ENCODE measurements at places on chromosomes 1 and 21.

- DNase-seq, result no peak
These were observed 38.4 kb upstream of the CDC42BPA start for GRCh38 chr1:227356620-227357146.

GRCh38 chr1:152348447-152348846, 11.4 kb downstream of the FLG2 start:
- DNase-seq, result no peak

GRCh38 chr1:28392027-28392652, 22.6 kb downstream of the PHACTR4 start:
- DNase-seq, result no peak

DNA sequence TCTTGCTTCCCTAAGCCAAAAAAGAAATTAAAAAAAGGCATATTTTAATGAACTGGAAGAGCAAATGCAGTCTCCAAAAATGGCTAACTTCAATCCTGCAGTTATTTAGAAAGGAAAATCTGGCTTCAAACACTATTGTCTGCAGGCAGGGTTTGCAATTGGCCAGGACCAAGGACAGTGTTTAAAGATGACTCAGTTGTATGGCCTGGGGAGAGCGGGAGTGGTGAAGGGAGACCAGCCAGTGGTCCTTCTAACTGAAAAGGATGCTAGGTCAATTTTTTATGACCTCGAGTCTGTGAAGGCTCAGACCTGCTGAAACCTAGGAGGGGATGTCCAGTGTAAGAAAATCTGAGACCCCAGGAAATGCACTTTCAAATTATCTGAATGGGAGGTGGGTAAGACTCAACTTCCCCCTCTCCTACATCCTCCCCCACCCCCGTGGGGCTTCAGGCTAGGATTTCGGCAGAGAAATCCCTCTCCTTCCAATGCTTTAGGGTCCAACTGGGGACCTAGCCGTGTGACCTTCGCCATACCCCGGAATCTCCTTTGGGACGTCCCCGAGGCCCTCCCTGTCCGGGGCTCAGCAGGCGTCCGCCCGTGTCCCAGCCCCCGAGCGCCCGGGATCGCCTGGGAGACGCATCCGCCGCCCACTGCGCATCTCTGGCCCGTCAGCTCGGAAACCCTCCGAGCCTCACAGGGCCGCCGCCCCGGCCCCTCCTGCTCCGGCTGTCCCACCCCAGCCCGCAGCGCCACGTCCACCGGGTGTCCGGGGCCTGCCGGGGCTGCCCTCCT, 602 bp upstream of the RIMKLA start:
- peak; percentile 3 for DNase-seq

GRCh38 chr1:16719571-16720350, 20.6 kb upstream of the RNU1-4 start:
- DNase-seq, result peak; percentile 1

GRCh38 chr1:40032240-40032891, 8.2 kb upstream of the CAP1 start:
- DNase-seq, result peak; percentile 67

DNA sequence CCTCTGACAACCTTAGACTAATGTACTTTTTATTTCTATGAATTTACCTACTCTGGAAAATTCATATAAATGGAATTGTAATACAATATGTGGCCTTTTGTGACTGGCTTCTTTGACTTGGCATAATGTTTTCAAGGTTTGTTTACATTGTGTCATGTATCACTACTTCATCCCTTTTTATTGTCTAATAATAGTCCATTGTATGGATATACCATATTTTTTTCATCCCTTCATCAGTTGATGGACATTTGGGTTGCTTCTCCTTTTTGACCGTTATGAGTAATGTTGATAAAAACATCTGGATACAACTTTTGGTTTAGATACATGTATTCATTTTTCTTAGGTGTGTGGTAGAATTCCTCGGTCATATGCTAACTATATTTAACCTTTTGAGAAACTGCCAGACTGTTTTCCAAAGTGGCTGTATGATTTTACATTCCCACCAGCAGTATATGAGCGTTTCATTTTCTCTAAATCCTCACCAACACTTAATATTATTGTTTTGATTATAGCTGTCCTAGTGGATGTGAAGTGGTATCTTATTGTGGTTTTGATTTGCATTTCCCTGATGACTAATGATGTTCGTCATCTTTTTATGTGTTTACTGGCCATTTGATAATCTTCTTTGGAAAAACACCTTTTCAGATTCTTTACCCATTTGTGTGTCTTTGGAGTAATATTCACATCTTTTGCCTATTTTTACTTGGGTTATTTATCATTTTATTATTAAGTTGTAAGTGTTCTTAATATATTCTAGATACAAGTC, 3.5 kb downstream of the RO60 start:
- DNase-seq, result no peak

- DNase-seq, result no peak
These were observed 73.6 kb upstream of the CDC42BPA start for GRCh38 chr1:227391879-227392278.

- no peak for DNase-seq
These were observed 41.6 kb downstream of the PCNX2 start for GRCh38 chr1:233253832-233254331.

DNA sequence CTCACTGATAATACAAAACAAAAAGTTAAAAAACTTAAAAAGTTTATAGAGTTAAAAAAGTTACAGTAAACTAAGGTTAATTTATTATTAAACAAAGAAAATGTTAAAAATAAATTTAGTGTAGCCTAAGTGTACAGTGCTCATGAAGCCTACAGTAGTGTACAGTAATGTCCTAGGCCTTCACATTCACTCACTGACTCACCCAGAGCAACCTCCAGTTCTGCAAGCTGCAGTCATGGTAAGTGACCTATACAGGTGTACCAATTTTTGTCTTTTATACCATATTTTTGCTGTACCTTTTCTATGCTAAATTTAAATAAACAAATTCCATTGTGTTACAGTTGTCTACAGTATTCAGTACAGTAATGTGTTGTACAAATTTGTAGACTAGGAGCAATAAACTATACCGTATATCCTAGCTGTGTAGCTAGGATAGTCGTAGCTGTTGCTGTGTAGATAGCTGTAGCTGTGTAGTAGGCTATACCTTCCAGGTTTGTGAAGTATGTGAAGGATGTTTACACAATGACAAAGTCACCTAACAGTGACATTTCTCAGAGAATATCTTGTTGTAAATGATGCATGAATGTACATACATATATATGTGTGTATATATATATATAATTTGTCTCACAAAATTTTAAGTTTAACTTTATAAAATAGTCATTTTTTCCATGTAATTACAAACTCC, 140.2 kb downstream of the TGFB2 start:
- no peak for DNase-seq

DNA sequence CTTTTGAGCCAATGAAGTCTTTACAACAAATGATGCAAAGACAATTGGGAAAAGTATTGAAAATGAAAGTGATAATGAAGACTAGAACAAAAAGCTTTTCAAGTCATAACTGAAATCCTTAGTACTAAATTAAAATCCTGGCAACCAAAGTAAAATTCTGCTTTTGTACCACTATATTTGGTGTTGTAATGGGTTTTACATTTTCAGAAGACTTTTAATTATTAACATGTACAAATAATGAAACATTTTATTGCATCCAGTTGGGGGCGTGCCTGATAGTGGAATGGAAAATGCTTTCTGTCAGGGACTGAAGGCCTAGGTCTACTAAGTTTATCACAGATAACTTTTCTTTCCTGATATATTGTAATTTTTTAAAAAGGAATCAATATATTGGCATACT, 89.4 kb downstream of the SDCCAG8 start:
- DNase-seq, result no peak

- DNase-seq, result peak; percentile 45
These were observed 18.4 kb downstream of the MTX1 start for GRCh38 chr1:155226910-155227260.

- DNase-seq, result no peak
These were observed 465.5 kb downstream of the MATN1 start for GRCh38 chr1:30257742-30258380.

GRCh38 chr1:91724231-91724630, 161.7 kb downstream of the TGFBR3 start:
- no peak for DNase-seq

DNA sequence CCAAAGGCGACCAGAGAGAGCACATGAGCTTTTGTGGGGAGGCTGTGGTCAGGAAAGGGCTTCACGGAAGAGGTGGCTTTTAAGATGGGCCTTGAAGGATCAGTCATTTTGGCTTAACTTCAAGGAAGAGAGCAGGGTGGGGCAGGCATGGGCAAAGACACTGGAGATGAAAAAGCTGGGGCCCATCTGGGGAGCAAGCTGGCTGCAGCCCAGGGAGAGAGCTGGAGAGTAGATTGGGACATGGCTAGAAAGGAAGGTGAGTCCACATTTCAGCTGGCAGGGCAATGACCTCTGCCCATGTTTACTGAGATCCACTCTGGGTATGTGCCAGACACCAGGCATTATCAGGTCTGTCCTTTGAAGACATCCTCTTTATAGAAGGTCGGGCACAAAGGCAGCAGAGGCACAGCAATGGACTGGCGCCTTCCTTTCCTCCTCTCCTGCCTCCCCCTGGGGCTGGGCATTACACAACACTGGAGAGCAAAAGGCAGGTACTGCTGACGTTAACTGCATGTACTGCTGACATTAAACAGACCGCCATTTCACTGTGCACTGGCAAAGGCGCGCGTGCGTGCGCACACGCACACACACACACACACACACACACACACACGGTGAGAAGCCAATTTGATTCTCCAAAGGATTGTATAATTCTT, 2.2 kb upstream of the UBXN10 start:
- no peak for DNase-seq

DNA sequence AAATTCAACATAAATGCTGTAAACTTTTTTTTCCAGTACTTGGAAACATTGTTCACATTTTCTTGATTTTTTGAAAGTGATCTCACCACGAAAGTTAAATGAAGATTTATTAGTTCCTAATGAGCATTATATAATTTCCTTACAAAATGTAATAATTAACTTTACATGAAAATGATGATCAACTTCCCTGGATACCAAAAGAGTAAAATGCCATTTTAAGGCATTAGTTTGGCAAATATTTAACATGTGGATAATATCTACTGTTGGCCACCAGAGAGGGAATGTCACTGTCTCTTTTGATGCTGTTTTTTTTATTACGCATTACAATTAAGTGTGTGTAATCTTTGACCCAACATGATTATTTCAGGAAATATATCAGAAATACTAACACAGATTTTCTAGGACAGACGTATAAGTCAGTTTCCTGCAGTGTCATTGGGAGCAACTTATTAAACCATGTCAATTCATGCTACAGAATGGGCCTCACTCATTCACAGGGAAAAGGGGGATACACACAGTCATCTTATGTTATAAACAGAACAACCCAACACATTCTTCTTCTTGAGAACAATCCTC, 903.9 kb upstream of the ADGRL2 start:
- DNase-seq, result no peak

Measured in CD4-positive, alpha-beta T cell treated with Interleukin-17A for 4 hours (primary cell).